ENCODE measurements at places on chromosomes 1 and 21. TPM values are rescaled to one million over a fixed set of nuclear protein-coding genes. Genes with fewer than 3 reads are reported as not detected.

DNA sequence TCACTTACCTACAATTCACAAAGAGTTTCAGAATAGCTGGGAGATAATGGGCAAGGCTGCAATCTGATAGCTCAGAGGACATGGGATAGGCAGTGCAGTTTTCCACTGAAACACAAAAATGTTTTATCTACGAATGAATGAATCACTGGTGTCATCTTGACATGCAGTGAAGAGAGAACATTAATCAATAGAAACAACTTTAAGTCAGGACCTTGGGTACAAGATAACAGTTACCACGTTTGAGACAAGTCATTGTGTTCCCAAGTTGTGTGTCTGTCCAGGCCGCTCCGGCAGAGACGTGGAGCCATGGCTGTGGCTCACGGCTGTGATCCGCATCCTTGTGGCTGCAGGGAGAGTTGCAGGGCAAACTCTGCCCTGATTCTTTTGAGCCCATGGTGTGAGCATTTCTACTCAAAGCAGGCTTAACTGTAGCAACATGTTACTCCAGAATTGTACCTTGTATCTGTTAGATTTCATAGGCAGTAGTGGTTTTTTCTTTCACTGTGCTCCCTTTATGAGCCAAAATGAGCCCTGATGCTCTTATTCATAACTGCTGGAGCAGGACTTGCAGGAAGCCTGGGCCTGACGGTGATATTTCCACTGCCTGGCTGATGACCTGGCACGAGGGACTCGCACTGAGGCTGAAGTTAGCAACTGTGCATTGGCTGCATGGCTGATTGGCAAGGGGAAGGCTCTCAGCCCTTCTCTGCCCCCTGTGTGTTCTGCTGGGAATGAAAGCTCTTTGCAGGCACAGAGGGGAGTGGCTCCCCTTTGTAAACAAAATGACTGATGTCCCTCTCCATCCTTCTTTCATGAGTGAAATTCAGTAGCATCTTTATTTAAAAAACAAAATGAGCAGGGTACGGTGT is 465.2 kb downstream of the AJAP1 start:
- DNase-seq: no peak

- no peak for DNase-seq
Observed at GRCh38 chr1:44631333-44631646, 43.0 kb downstream of the TMEM53 start.

DNA sequence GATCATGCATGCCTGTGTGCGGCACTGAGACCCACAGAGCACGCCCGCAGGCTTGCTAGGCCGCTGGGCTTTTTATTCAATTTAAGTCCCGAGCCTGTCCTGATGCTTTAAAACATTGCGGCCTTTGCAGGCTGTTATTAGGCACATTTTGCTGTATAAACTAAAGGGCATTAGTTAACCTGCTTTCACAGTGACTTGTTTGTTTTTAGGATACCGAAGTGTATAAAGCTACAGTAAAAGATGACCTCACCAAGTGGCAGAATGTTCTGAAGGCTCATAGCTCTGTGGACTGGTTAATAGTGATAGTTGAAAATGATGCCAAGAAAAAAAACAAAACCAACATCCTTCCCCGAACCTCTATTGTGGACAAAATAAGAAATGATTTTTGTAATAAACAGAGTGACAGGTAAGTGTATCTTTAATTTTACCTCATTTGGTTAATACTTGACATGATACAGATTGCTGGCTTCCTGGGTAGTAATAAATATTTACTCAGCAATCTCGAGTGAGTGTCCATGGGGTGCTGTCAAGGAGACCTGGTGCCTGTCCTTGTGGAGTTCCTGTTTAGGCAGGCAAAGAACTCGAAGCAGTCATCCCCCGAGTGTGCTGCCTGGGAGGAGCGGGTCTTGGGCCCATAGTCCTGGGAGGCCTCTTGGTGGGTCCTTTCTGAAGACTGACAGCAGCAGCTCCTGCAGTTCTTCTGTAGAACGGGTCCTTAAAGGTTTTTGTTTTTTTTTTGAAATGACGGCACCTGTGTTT is 40.1 kb downstream of the TRAPPC10 start:
- DNase-seq: no peak

- DNase-seq: no peak
Observed at GRCh38 chr1:192386051-192386650, 69.4 kb downstream of the RGS21 start.

DNA sequence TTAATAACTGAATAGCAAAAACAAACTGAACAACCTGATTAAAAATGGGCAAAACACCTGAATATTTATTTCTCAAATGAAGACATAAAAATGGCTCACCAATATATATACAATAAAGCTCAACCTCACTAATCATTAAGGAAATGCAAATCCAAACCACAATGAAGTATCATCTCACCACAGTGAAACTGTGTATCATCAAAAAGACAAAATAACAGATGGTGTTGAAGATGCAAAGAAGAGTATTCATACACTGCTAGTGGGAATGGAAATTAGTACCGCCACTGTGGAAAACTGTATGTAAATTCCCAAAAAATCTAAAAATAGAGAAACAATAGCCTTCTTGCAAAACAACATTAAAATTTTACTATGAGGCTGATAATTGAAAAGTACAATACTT is 1660.1 kb upstream of the B3GALT2 start:
- no peak for DNase-seq

GRCh38 chr1:224671076-224671475 is 55.0 kb downstream of the CNIH3 start:
- DNase-seq: no peak

The CASQ1 gene
- total RNA-seq: not detected

- DNase-seq: no peak
Observed at GRCh38 chr1:93906480-93906879, 2.8 kb downstream of the GCLM start.

DNA sequence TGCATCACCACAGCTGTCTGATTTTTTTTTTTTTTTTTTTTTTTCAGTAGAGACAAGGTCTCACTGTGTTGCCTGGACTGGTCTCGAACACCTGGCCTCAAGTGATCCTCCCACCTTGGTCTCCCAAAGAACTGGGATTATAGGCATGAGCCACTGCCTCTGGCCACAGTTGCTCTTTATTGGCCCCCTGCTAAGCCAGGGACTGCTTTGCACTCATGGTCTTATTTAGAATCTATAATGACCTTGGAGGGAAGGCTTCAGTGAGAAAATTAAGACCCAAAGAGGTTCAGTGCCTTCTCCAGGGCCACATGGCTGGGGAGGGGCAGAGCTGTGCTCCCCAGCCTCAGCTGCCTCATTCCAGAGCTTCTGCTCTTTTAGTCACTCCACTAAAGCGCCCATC is 84.9 kb downstream of the PTPRU start:
- DNase-seq: no peak

The TRABD2B gene
- total RNA-seq: not detected

The ANKRD35 gene
- total RNA-seq: not detected

GRCh38 chr1:209387969-209388329 is 195.6 kb upstream of the CAMK1G start:
- no peak for DNase-seq

The THEM5 gene
- not detected for total RNA-seq

GRCh38 chr1:154859786-154860155 is 10.3 kb downstream of the KCNN3 start:
- peak; percentile 58 for DNase-seq

GRCh38 chr1:29621826-29622435 is 385.6 kb downstream of the PTPRU start:
- no peak for DNase-seq

- no peak for DNase-seq
Observed at GRCh38 chr21:31318971-31319370, 25.1 kb downstream of the TIAM1 start.

The FCRL2 gene
- total RNA-seq: 81.0 TPM

The FAM72B gene
- 0.61 TPM for total RNA-seq

DNA sequence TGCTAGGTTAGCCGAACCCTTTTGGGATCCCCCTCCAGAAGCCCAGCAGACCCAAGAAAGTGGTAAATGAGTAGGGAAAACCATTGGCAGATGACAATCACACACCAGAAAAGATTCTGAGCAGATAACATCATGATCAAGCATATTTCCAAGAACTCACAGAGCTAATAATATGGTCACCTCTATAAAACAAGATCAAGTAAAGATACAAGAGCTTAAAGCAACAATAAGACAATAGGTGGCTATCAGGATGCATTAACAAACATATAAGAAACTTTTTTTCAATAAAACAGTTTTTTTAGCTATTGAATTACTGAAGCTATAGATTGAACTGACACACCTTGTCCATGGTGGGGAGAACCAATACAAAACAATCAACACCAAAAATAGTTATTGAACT is 29.0 kb downstream of the UBASH3A start:
- DNase-seq: no peak

The FNDC7 gene
- 0.15 TPM for total RNA-seq

- no peak for DNase-seq
Observed at GRCh38 chr21:29504751-29505321, 206.1 kb downstream of the BACH1 start.

DNA sequence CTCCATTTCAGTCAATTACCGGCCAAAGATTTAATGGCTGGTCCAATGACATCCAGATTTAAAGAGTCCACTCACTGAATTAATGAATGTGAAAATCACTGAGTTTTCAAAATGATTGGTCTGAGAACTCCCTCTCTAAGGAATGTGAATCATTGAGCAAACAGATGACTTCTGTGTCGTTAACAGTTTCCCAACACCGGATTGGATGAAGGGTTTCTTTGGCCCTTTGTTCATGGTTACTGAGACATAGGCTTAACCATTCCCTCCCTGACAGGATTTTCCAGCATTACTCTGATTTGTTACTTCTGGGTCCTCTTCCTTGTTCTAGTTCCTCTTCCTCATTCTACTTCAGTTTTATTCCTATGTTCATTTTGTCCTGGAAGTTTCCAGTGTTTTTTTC is 1.5 kb upstream of the CLDN17 start:
- no peak for DNase-seq

All from B cell (primary cell).